AG04449 (cell line): ENCODE measurements at places on chromosomes 7 and 10.
A peak's percentile ranks its signal among the peaks of the same experiment; 100 is the strongest.

GRCh38 chr7:50661345-50662040 lies 96.3 kb upstream of the DDC start:
- DNase-seq, result no peak

- no peak for DNase-seq
Measured at GRCh38 chr10:130016993-130017630, 53.0 kb upstream of the EBF3 start.

GRCh38 chr10:79093658-79094411 lies 25.1 kb downstream of the ZMIZ1 start:
- no peak for DNase-seq

GRCh38 chr7:158765020-158765419 lies 60.4 kb upstream of the NCAPG2 start:
- DNase-seq, result no peak

DNA sequence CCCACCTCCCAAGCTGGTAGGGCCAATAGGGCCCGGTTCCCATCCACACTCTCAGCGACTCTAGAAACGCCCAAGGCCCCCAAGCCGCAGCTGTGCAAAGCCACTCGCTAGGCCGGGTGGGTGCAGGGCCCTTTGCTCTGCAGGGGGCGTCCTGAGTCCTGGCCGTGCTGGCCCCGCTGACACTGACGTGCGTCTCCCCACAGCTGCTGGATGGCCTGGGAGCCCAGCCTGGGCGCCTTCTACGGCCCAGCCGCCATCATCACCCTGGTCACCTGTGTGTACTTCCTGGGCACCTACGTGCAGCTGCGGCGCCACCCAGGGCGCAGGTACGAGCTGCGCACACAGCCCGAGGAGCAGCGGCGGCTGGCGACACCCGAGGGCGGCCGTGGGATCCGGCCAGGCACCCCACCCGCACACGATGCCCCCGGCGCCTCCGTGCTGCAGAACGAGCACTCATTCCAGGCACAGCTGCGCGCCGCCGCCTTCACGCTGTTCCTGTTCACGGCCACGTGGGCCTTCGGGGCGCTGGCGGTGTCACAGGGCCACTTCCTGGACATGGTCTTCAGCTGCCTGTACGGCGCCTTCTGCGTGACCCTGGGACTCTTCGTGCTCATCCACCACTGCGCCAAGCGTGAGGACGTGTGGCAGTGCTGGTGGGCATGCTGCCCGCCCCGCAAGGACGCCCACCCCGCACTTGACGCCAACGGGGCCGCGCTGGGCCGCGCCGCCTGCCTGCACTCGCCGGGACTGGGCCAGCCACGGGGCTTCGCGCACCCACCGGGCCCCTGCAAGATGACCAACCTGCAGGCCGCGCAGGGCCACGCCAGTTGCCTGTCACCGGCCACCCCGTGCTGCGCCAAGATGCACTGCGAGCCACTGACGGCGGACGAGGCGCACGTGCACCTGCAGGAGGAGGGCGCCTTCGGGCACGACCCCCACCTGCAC lies 31.6 kb upstream of the KNDC1 start:
- no peak for DNase-seq

DNA sequence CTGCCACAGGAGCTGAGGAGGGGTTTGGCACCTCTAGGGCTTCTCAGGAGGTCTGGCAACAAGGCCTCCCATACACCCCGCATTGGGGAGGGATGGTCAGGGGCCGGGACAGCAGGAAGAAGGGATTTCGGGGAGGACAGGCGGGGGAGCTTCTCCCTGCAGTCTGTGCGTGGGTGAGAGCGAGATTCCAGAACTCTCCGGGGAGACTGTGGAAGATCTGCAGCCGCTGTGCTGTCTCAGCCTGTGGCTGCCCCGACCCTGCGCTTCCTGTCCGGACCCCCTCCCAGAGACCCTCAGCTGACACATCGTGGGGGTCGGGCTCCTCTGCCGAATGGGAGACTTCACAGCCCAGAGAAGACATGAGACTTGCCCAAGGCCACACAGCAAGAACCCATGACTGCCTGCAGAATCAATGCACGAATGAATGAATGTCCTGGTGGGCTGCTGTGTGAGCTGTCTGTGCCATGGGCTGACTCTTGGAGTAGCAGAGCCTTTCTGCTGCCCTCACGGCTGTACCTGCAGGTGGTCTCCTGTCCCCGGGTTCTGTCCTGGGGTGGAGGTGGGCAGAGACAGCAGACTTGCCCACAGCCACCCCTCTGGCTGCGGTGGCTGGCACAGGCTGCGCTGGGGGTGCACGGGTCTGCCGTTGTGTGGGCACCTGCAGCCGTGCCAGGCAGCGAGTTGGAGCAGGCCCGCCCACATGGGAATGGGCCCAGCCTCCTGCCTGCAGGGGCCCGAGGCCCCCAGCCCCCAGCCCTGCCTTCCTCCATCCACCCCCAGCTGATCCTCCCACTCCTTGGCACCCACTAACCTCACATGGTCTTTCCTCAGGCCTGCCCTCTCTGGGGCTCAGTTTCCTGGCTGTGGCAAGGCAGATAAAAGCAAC lies 16.3 kb upstream of the LFNG start:
- DNase-seq, result no peak

GRCh38 chr7:32516551-32517100 lies 21.3 kb downstream of the AVL9 start:
- no peak for DNase-seq

DNA sequence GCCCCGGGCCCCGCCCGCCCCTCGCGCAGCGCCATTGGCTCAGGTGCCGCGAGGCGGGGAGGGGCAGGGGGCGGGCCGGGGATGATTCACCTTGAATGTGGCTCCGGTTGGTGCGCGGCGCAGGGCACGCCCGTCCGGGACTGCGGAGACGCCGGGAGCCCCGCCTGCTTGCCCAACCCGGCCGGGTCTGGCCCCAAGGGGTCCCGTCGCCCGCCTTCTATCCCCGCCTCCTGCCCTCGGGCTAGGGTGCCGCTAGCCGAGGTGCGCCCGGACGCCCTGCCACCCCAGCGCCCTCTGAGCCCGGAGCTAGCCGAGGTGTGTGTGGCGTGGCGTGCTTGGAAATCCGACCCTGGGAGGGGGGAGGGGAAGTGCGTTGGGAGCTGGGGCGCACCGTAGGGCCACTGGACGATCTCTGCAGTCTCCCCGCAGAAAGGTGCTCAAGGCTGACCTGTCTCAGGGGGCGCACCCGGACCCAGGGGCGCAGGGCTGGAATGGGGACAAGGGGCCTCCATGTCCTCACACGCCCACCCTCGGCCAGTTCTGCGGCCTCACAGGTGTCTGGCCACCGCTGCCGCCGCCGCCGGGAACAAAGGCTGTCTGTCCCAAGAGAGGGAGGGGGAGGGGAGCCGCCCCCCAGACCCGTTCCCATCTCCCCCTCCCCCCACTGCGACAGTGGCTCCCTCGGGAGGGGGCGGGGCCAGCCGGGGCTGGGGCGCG lies 168.9 kb downstream of the NRF1 start:
- no peak for DNase-seq

DNA sequence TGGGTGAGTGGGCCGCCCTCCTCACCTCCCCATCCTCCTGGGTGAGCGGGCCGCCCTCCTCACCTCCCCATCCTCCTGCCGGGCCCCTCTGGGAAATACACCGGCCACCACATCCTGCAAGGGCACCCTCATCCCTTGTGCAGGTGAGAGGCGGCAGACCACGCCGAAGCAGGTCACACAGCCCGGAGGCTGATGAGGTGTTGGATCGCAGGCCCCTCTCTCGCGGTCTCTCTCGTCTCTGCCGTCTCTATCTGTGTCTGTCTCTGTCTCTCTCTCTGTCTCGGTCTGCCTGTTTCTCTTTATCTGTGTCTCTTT lies 30.8 kb upstream of the FOXL3 start:
- DNase-seq, result no peak

DNA sequence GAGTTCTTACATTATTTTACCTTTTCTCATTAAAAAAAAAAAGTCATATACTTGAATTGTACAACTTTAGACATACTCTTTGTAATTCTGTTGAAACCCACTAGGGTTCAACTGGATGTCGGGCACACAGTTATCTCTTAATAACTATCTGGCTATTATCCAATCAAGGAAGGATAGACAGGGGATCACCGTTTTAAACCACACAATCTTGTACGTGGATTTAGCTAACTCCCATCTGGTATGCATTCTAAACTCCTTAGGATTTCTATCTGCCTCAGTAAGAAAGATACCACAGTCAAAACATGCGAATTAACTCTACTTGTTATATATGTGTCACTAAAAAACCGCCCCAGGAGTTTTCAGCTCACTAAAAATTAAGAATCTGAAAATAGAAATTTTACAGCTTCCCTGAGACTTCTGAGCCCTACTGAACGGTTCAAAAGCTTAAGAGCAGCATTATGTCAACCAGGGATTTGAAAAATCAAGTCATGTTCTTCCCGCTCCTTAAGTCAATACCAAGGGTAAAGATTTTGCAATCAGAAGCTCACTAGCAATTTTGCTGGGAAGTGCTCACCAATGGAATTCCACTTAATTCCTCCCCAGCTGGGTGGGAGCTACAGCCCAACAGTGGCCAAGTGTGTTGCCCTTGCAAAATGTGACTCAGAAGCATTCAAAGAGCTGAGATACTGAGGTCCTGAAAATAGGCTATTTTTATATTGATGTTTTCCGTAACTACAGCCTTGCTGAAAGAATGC lies 267.0 kb downstream of the FRMD4A start:
- peak; percentile 96 for DNase-seq

- DNase-seq, result no peak
Measured at GRCh38 chr10:6176691-6177231, 26.0 kb upstream of the PFKFB3 start.

DNA sequence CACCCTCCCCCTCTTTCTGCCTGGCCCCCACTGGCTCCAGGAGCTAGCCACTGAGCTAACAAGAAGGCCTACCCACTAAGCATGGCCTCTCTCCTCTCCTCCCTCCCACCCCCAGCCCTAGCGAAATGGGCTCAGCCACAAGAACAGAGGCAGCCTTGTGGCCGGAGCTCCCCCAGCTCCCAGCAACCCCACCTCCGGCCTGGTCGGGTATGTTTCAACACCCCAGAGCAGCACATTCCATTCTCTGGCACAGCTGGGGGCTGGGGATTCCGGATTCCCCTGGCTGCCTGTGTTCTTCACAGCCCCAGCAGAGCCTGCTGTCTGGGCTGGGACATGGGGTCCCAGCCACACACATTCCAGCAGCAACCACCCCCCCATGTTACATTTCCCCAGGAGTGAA lies 9.0 kb downstream of the SFRP5 start:
- DNase-seq, result no peak

- DNase-seq, result no peak
Measured at GRCh38 chr10:101563497-101564040, 24.5 kb downstream of the POLL start.

- peak; percentile 54 for DNase-seq
Measured at GRCh38 chr7:157412021-157412443, 75.2 kb downstream of the DNAJB6 start.

- no peak for DNase-seq
Measured at GRCh38 chr7:99380823-99381663, 6.5 kb downstream of the ARPC1B start.

GRCh38 chr7:89073776-89074175 lies 278.2 kb upstream of the TEX47 start:
- DNase-seq, result no peak

GRCh38 chr10:132359305-132360040 lies 27.5 kb downstream of the LRRC27 start:
- DNase-seq, result no peak

DNA sequence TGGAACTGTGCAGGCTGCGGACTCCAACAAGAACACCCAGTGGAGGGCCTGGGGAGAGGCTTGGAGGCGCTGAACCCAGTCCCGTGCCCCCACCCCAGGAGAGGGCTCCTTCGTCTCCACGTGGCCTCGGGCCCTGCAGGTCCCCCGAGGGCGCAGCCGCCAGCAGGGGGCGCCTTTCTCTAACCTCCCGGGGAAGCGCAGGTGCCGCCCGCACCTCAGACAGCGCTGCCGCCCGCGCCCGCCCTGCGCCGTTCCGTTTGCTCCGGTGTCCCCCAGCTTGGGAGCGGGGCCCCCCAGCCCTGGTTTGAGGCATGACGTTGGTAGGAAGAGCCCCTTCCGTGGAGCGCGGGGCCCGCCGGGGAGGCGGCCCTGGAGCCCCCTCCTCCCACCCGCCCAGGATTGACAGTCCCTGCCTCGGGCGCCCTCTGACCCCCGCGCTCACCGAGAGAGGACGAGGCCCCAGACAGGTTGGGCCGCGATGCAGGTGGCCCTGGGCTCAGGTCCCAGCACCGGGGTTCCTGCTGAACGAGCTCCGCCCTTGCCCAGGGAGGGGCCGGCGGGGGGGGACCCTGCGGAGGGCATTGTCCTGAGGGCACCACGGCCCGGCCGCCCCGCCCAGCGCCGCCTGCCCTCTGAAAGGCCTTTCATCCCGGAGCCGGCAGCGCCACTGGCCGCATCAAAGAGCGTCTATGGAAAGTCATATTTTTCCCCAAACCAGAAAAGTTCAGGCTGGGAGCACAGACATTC lies 42.8 kb downstream of the FOXL3 start:
- DNase-seq, result no peak

GRCh38 chr7:80334196-80334595 lies 177.7 kb downstream of the GNAT3 start:
- DNase-seq, result no peak
